Left renal cortex interstitium (tissue), 4 donors: ENCODE measurements at places on chromosomes 4 and X. TPM values are rescaled to one million over a fixed set of nuclear protein-coding genes. Genes with fewer than 3 reads are reported as not detected.

The PCDH18 gene
- 239 TPM for polyA plus RNA-seq

The GNRHR gene
- polyA plus RNA-seq = 0.33 TPM

The INTU gene
- 20.0 TPM for polyA plus RNA-seq

- no peak for DNase-seq
Observed at GRCh38 chr4:41060352-41061334, 153.7 kb downstream of the APBB2 start.
